ENCODE measurements at places on chromosomes 3 and 15. TPM values are rescaled to one million over a fixed set of nuclear protein-coding genes. Genes with fewer than 3 reads are reported as not detected.

Gene DET1
- total RNA-seq = 5.3 TPM

DNA sequence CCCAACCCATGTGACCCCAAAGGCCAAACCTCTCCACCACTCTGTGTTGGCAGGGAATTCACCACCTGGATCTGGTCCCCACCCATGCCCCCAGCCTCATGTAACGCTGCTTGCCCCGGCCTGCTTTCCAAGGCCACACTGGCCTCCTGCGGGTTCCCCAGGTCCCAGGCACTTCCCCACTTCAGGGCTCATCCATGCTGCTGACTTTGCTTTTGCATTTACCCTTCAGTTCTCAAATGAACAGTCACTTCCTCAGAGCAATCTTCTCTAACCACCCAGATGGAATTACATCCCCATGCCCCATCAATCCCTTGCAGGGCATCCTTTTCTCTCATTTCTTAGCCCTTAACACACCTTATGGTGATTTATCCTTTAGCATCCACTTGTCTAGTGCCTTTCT lies 9.2 kb downstream of the DAPK2 start:
- no peak for DNase-seq

DNA sequence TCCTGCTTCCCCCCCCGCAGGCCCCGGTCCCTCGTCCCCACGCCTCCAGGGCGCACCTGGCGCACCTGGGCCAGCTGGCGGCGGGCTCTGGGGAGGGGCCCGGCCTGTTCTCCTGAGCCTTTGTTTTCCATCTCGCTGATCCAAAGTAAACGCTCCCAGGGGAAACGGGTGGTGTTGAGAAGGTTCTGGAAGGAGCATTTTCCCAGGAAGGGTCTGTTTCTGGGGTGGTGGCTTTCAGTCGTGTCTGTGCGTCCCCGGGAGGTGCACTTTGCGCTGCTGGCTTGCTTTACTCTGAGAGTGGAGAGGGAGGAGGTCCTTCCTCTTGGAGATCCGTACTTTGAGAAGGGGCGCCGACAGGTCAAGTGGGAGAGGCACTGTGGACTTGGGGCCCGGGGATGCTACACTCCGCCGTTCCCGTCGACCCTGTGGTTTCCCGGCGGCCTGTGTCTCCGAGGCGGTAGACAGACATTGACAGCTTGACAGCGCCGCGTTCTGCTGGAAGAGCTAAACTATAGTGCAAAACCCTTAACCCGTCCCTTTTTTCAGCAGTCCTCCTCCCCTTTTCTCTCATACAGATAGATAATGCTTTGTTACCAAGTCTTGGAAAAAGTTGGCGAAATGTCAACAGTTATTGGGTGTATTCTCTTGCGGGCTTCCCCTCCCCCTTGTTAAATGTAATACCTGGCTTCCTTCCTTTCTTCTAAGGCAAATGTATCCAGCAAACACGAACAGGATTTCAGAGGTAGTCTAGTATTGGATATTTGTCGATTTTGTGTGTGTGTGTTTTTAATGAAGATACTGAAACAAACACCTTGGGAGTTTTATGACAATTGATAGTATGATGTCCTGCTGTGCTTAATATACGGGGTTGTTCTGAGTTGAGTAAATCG lies 6.5 kb downstream of the TPM1 start:
- DNase-seq = peak; percentile 74

GRCh38 chr3:98612996-98613517 lies 19.6 kb upstream of the CPOX start:
- peak; percentile 22 for DNase-seq

DNA sequence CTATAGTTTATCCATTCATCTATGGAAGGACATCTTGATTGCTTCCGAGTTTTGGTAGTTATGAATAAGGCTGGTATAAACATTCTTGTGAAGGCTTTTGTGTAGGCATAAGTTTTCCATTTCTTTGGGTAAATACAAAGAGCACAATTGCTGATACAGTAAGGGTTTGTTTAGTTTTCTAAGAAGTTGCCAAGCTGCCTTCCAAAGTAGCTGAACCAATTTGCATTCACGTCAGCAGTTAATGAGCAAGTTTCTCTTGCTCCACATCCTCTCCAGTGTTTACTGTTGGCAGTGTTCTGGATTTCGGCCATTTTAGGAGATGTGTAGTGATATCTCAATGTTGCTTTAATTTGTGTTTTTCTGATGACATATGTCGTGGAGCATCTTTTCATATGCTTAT lies 34.2 kb downstream of the GABRA5 start:
- no peak for DNase-seq

- DNase-seq = no peak
These were observed 112.1 kb upstream of the MB21D2 start for GRCh38 chr3:193029800-193030199.

DNA sequence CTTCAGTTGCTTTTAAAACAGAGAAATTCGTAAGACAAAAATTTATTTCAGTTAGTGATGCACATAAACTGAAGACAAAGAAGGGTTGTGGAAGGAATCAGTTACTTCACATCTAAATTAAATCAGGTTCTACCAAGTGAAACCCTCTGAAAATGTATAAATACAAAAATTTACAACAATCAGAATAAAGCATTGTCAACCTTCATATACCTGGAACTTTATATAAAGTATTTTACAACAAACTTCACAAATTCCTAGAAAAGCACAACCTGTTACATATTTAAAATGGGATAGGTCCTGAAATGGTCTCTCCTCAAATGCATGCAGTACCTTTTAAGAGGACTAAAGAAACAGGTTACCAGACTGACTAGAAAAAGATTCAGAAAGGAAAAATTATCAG lies 26.9 kb downstream of the ATOSA start:
- DNase-seq = no peak

- DNase-seq = no peak
These were observed 80.8 kb downstream of the GHSR start for GRCh38 chr3:172367205-172368105.
